Ecto neural progenitor cell (in vitro differentiated cells): ENCODE measurements at places on chromosomes 16 and 17.
A peak's percentile ranks its signal among the peaks of the same experiment; 100 is the strongest.

DNA sequence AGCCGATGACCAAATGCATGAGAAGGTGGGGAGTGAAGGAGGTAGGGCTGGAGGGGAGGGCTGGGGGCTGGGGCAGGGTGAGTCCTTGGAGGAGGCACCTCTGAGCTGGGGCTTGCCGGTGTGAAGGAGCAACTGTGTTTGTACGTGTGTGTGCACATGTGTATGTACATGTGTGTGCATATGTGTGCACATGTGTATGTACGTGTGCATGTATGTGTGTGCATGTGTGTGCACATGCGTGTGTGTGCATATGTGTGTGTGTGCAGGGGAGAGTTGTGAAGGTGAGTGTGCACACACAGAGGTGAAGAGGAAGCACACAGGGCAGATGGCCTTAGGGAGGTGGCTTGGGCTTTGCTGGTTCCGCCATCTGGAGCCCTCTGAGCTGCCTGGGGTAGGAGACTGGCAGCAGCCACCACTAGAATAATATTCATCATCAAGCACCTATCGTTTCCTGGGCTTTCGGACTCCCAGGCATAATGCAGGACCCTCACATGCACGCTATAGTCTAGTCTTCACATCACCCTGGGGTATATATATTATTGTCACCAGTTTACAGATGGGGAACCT, 120.9 kb upstream of the CDC42EP4 start:
- DNase-seq, result no peak

DNA sequence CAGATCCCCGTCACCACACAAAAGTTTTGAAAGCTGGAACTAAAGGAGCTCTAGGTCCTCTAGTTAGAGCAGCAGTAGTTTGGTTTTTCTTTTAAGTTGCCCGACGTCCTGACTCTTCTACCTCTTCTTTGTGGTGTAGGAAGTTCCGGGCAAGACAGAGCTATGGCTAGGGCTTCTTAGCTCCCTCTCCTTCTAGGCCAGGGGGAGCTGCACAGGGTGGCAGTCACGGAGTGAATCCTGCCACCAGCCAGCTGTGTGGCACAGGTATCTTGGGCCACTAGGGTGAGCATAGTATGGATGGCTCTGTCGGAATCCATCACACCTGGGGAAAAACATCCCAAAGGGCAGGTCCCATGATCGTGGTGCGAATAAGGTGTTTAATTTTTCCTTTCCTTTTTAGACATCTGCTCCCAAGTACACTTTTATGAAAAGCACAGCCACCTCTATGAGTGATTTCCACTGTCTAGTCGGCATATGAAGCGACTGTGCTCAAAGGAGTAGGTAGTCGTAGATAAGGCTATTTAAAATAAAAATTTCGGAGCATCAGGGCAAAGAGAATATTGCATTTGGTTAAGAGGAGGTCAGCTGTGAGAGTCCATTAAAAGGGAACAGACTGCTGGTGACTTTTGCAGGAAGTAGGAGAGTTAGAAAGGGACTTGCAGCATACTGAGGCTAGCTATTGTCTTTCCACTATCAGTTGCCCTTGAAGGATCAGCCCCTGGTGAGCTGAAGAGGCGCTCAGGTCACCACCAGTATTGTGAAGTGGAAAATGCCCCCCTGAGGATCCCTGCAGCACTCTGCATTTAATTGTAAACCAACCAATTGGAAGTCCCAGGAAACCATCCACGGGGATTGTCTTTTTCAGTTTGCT, 2.1 kb downstream of the PRKCA start:
- DNase-seq, result peak; percentile 61

- peak; percentile 60 for DNase-seq
Observed at GRCh38 chr17:7380321-7380720, 568 bp upstream of the TNK1 start.

DNA sequence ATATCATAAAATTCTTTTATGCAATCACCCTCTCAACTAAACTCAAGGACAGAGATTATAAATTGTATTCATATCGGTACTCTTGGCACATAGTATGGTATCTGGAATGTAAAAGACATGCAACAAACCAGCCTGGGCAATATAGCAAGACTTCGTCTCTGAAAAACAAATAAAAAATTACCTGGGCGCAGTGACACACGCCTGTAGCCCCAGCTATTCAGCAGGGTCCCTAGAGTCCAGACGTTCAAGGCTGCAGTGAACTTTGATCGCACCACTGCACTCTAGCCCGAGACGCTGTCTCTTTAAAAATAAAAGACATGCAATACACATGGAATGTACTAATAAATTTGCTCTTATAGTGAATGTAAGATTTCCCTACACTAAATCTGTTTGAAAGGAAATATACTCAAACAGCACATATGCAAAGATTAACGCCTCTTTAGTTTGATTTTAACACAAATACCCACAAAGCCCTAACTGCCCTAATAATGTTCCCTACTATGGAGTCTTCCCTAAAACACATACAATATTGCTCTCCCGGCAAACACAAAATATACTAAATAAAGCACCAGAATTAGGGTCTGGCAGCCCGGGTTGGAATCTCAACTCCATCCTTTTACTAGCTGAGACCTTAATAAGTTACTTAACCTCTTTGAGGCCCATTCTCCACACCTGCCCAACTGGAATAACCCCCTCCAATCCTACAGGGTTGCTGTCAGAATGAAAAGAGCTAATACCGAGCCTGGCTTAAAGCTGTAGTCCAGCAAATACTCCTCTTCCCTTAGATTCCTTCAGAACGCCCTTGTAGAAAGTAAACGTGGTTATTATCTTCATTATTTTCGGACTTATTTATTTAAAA, 1.2 kb downstream of the ABCA5 start:
- DNase-seq, result no peak

- no peak for DNase-seq
Observed at GRCh38 chr17:4490637-4491061, 8.0 kb upstream of the SPNS2 start.

- no peak for DNase-seq
Observed at GRCh38 chr17:10041287-10041612, 136.2 kb upstream of the RCVRN start.

DNA sequence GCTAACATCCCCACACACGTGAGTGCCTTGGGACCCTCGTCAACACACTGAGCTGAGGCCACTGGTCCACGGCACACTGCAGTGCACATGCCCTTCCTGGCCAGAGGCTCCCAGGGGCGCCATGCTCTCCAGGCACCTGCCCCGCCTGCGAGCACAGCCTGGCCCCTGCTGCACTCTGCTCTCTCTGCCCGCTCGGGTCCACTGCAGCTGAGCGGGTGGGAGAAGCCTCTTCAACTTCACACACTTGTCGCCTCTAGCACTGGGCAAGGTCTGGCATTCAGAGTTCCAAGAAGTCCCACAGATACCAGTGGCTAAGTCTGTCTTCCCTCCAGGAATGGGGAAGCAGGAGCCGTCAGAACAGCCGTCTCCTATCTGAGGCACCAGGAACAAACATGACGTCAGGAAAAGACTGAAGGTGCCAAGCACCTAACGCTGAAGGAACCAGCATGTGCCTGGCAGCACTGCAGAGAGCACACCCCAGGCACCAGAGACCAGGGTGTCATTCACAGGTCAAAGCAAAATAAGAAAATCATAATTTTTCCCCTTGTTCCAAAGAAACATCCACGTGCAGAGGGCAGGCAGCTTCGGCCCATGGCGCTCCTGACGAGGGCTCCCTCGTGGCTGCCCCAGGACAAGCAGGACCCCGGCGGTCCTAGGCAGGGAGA, 82.9 kb downstream of the ZNF778 start:
- DNase-seq, result no peak

GRCh38 chr16:80719573-80719972, 84.8 kb downstream of the CDYL2 start:
- no peak for DNase-seq

DNA sequence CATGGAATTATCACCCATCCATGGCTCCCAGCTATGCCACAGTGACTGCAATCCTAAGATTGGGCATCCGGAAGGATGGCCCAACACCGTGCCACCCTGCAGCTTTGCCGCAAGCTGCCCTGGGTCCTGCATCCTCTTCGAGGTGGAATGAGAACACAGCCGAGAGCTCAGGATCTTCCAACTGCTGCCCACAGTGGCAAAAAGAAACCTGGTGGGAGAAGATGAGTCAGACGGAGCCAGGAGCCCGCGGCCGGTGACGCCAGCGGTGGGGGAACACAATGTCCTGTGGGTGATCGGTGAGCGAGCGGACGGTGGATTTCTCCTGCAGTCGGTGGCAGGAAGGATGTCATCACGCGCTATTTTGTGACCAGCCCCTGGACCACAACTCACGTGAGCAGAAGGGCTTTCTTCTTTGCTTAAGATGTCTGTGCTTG, 20.1 kb downstream of the CD7 start:
- DNase-seq, result no peak

DNA sequence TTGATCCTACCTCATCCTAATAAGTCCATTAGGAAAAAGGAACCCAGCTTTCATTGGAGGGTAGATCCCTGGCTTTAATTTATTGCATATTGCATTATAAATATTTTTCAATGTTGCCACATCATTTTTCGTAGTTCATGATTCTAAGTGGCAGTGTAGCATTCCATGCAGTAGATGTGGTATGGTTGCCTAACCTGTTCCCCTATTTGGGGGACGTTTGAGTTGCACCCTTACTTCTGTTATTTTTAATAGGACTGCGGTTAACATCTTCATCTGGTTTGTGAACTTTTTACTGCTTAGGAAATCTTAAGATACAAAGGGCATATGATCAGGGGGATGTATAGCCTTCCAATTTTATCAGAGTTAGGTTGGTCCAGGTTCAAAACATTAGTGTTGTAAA, 5.4 kb downstream of the SCPEP1 start:
- no peak for DNase-seq

GRCh38 chr17:77462090-77462489, 321.3 kb downstream of the SEC14L1 start:
- no peak for DNase-seq

DNA sequence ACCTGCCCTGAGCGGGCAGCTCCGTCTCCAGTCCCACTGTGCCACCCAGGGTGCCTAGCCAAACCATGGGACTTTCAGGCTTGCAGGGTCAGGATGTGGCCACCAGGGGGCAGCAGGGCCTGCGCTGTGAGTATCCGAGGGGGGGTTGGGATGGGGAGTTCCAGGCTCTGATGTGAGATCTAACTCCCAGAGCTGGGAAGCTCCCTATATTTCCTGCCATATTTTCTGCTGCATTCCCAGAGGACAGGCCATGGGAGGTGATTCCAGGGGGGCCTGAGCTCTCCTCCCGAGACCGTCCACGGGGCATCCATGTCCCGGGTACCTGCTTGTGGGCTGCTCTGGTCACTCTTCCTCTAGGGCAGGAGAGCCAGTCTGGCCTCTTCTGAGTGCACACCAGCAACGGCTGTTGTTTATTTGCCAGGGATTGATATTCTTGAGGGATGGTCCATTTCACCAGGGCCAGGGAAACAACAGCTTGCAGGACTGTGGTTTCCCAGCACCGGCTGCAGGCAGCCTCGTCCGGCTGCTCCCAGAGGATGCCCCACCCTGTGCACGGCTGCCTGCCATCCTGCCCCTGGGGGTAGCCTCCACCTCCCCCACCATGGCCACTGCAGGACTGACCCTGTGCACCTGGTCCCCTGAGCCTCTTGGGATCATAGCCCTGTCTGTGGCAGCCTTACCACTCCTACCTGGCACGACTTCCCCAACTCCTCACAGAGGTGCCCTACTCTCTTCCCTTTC, 1.2 kb downstream of the GPR142 start:
- DNase-seq, result peak; percentile 92

GRCh38 chr17:39536468-39536867, 71.3 kb downstream of the NEUROD2 start:
- DNase-seq, result no peak
